ENCODE measurements at places on chromosomes 6 and 20.
A peak's percentile ranks its signal among the peaks of the same experiment; 100 is the strongest.

DNA sequence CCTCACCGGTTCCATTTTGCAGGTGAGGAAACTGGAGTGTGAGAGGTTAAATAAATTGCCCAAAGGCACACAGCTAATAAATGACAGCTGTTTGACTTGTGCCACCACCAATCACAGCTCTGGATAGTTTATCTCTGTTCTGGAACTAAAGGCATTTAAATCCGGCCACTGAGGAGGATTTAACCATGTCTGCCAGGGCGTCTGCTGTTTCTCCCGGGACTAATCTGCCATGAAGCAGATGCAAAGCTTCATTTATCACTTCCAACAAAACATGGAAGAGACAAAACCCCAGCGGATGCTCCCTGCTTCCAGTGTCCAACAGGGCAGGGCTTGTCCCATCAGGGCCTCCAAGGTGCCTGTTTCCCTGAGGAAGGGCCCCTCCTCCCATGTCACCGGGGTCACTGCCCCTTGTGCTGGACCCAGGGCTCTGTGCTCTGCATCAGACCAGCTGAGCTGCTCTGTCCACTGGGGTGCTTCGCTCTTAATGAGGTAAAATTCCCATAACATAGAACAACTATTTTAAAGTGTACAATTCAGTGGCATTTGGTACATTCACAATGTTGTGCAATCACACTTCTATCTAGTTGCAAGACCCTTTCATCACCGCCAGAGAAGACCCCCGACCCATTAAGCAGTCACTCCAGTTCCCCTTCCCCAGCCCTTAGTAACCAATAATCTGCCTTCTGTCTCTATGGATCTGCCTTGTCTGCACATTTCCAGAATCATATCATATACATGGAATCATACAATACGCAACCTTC, 244.3 kb downstream of the PTPRT start:
- DNase-seq: no peak

DNA sequence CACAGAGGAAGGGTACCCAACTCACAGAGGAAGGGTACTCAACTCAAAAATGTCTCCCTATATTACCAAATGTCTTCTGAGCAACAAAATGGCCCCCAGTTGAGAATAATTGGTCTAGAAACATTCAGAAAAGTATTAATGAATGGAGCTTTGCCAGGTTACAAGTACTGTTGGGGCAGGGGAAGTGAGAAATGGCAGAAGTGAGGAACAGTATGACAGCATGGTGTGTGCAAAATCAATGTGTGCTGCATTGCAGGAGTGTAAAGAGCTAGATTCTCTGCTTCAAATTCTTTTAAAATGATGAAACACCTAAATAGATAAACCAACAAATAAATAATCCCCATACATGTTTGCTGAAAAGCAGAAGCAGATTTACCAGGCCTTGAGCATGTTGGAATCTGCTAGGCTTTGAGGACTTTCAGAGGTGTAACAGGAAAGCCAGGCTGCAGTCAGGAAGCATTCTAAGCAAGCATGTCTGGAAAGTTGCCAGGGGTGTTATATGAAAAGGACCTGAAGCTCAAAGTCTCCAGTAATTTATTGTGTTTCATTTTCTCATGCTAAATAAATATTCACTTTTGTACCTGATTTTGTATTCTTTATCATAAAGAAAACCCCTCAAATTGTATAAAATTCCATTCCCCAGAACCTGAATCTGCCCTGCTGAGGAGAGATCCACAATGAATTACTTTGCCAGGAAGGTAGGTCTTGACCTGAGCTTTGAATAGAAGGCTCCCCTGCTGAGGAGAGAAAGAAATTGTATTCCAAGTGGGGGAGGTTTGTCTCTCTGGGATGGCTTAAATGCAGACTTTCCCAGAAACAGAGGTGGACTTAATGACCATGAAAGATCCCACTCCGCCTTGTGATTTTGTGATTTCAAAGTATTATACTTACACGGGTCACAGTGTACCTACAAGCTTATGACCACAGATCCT, 265.0 kb upstream of the MARCKS start:
- DNase-seq: no peak

DNA sequence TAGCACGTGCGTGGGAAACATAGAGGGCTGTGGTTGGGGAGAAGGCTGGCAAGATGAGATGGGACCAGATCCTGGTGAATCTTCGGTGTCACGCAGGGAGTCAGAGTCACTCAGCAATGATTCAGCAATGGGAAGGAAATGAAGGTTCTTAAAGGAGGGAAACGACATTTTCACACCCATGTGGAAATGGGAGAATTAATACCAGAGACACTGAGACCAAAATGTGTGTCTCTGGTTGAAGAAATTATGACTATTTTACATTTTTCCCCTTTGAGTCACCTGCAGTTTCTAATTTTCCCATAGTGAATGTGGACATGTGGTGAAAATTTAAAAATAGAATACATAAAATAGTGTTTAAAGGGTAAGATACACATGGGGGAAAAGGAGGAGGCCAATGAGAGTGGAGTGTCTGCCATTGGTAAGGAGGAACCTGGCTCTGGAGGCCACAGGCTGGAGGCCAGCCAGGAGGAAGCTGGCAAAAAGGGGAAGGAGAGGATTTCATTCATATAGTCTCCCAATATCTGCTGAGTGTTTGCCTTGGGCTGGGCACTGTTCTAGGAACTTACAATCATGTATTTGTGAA, 17.5 kb downstream of the NRN1 start:
- DNase-seq: no peak

DNA sequence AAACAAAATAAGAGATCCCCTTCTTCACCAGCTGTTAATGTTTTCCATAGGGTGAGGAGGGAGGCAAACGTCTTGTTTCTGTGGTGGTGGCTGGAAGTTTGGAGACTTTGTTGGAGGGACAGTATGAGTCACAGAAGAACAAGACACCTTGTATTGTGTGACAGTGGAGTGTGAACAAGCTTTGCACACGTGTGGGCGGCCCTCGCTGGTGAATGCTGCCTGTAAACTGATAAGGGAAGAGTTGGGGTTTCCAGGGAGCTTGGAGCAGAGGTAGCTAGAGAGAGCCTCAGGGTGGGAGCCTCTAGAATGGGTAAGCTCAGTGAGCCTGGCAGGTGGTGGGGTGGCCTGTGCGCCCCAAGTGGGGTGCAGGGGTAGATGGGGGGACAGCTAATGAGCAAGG, 78.3 kb downstream of the ZDHHC14 start:
- DNase-seq: no peak

- no peak for DNase-seq
Observed at GRCh38 chr6:28901831-28902230, 22.0 kb downstream of the TRIM27 start.

DNA sequence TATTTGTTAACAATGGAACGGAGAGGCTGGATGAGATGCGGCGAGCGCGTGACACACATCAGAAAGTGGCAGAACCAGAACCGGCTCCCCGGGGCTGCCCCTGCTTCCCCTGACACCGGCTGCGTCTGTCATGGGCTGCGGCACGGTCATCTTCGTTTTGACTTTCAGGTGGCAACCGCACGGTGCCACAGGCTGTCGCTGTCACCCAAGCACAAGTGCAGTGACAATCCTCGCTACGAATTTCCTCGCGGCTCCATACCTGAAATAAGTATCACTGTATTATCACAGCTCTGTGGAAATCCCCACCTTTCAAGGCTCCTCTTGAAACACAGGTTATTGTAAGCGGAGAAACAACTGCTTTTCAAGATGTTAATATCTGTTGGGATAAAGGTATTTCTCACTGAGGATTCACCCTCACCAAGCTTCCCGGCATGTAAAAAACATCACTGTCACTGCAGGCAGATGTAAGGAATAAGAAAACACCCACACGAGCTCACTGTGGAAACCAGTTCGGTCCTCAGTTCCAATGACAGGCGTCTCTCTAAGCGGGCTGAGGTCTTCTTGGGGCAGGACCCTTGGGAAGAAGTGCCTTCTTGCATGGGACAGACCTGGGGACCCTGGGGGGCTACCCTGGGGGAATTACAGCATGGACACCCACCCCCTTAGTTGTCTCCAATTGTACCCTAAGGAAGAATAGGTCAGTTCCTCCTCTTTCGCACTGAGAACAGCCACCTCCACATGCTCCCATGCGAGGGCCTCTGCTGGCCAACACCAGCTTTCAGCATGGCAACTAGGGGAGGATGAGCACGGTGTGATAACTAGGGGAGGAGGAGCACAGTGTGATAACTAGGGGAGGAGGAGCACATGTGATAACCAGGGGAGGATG, 86.3 kb downstream of the DACT2 start:
- no peak for DNase-seq

DNA sequence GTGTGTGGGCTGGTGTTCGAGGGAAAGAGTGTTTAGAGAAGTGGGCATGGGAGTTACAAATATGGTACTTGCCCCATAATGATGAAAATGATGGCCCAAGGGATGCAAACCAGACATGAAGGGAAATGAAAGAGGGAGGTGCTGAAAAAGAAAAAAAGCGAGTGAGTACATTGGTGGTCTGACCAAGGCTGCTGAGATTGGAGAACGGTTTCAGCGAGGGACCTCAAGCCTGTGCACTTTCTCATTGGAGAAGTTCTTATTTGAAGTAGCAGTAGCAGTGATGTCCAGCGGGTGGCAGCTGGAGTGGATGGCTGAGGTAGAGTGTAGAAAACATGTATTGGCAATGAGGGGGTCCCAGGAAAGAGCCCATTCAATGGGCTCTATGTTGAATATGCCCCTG, 54.8 kb downstream of the TNFAIP3 start:
- DNase-seq: no peak

DNA sequence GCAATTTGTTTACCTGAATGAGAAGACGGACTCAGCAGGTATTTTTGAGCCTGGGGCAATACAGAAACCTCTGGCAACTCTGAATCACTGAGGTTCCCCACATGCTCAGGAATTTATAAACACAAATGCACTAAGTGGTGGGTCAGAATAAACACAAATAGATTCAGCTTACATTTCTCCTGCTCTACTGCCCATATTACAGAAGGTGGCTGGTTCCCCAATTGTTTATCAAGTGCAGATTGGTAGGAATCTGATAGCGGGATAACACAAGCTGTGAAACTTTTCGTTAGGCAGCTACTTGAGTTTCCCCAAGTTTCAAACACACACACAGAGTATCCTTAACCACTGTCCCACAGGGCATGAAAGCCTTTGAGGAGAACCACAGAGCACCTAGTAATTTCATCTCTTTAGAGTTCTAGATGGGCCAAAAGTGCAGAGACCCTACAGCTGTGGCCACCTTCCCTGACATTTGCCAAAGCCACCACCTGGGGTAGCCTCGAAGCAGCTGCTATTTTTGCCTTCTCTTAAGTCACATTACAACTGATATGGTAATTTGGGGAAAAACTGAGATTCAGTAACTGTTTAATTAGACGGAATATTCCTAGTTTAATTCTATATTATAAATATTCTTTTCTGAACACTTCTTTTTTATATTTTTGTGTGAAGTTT, 204.2 kb upstream of the PTCHD4 start:
- no peak for DNase-seq

DNA sequence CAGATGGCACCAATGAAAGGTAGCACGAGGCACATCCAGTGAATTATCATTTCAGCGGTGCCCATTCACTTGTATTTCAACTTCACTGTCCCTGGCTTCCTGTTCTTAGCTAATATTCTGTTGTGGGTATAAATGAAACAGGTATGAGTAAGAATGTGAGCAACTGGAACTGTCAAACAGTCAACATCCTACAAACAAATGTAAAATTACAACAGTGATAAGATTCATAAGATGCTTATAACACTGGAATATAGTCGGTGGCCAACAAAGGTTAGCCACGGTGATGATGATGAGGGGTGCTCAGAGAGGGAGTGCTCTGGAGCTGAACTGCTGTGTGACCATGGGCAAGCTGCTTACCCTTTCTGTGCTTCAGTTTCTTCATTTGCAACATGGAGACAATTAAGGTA, 74.9 kb upstream of the TOX2 start:
- DNase-seq: no peak

- DNase-seq: peak; percentile 45
Observed at GRCh38 chr6:24991810-24992467, 56.2 kb upstream of the RIPOR2 start.

DNA sequence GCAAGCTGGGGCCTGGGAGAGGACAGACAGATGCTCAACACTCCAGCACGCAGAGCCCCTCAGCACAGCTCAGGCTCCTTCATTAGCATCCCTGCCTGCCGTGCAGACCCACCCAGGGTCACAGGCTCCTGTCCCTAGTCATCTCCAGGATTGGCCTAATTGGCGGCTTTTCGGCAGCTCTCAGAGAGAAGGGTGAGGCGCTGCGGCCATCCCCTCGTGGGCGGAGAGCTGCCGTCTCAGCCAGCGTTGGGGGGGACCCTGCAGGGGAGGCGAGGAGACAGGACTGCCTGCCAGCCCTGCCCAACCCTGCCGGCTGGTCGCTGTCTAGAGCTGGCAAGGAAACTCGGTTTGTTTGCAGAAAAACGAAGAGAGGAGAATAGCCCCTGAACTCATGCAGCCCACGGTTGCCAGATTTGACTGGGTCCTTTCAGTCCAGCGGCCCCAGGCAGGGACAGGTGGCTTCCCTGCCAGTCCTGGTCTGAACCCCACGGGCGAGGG, 26.8 kb downstream of the BHLHE23 start:
- DNase-seq: no peak

GRCh38 chr6:23562554-23562953, 563.5 kb upstream of the NRSN1 start:
- DNase-seq: no peak

GRCh38 chr6:82951389-82951788, 114.3 kb downstream of the UBE3D start:
- no peak for DNase-seq

- DNase-seq: no peak
Observed at GRCh38 chr6:15299430-15300131, 53.7 kb downstream of the JARID2 start.

DNA sequence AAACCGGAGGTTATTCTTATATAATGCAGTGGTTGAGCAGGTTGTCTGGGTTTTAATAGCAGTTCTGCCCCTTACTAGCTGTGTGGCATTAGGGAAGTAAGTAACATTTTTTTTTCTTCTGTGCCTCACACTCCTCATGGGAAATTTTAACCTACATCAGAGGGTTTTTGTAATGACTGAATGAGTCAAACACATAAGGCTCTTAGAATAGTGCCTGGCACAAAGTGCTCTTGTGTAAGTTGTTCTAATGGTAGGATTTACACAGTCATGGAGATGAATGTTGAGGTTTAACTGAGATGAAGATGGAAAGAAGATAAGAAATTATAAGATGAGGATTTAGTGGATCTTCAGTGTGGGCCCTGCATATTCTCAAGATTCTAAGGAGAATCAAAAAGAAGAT, 68.4 kb upstream of the PHIP start:
- DNase-seq: no peak

GRCh38 chr6:77292564-77293546, 170.4 kb downstream of the HTR1B start:
- DNase-seq: no peak

- DNase-seq: no peak
Observed at GRCh38 chr20:23939641-23940040, 48.9 kb downstream of the GGTLC1 start.

DNA sequence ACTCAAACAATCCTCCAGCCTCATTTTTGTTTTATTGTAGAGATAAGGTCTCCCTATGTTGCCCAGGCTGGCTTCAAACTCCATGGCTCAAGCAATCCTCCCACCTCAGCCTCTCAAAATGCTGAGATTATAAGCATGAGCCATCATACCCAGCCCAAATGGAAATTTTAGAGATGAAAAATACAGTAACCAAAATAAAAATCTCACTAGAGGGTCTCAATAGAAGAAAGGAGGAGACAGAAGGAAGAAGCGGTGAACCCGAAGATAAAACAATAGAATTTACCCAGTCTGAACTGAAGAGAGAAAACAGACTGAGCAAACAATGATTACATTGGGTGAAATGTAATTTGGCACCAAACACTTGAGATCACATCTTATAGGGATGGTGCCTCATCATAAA, 16.7 kb upstream of the OLIG3 start:
- no peak for DNase-seq

- DNase-seq: no peak
Observed at GRCh38 chr6:6721606-6722005, 133.1 kb downstream of the LY86 start.
